ENCODE measurements at places on chromosomes 1 and 21.

GRCh38 chr1:2466270-2466665, 9.8 kb upstream of the PLCH2 start:
- no peak for DNase-seq

- peak; percentile 76 for DNase-seq
These were observed at the start of gene NCMAP for GRCh38 chr1:24555591-24556413. NCMAP (plus strand) TSS chr1:24556087; CDS start chr1:24595431, 39,344 bp downstream.

- no peak for DNase-seq
These were observed 3.0 kb upstream of the NFIA start for GRCh38 chr1:61079296-61079897.

GRCh38 chr1:82371844-82372498, 571.2 kb downstream of the ADGRL2 start:
- DNase-seq: no peak

- DNase-seq: no peak
These were observed 11.5 kb upstream of the MYOC start for GRCh38 chr1:171663854-171664575.

DNA sequence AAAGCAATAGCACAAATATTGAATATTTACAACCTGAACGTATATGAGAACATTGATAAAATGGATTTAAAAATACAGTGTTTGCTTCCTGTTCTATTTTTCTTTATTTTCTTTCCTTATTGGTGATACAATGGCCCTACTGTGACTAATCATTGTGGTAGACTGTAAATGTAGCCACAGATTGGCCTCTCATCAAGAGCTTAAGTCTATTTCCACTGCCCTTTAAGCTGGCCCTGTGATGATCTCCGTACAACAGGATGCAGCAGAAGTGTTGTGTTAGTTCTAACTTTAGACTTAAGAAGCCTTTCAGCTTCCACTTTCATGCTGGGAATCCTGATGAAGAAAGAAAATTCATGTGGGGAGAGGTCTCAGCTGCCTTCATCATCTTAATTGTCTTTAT, 285.6 kb upstream of the B3GALT2 start:
- DNase-seq: no peak

GRCh38 chr1:59016390-59016789, 232.5 kb upstream of the JUN start:
- no peak for DNase-seq
